Stimulated activated CD8-positive, alpha-beta memory T cell treated with anti-CD3 and anti-CD28 coated beads, Interleukin-7, amount 100 ng/mL, for 4 hours (primary cell): ENCODE measurements at places on chromosomes 4 and X.
A peak's percentile ranks its signal among the peaks of the same experiment; 100 is the strongest.

- DNase-seq = no peak
Observed at GRCh38 chrX:119696251-119696890, 3.4 kb upstream of the SEPTIN6 start.

DNA sequence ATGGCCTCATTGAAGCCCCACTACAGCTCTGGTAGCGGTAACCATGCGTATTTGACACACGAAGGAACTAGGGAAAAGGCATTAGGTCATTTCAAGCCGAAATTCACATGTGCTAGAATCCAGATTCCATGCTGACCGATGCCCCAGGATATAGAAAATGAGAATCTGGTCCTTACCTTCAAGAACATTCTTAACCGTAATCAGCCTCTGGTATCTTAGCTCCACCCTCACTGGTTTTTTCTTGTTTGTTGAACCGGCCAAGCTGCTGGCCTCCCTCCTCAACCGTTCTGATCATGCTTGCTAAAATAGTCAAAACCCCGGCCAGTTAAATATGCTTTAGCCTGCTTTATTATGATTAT lies 876 bp downstream of the HPRT1 start:
- no peak for DNase-seq

DNA sequence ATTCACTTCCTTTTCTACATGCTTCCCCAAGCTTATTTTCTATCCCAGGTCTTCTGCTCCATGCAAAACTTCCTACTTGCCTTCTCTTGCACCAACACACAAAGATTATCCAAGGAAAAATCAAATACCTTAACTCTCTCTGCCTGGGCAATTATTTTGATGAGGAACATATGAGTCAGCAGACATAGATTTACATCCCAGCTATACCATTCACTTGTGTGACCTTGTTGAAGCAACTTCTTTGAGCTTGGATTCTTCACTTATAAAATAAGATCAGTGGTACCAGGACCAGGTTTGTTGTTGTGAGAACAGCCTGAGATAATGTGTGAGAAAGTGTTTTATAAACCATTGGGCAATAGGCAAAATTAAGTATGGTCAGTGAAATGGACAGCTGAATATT lies 39.1 kb upstream of the TMEM192 start:
- no peak for DNase-seq

DNA sequence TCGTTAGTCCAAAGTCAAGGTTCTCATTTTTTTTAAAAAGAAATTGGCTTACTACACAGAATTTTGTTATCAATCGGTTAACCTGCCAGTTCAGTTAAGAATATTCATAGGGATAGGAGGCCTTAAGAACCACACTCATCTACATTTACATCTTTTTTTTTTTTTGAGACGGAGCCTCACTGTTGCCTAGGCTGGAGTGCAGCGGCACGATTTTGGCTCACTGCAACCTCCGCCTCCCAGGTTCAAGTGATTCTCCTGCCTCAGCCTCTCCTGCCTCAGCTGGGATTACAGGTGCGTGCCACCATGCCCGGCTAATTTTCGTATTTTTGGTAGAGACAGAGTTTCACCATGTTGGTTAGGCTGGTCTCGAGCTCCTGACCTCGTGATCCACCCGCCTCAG lies 33.7 kb downstream of the ABCE1 start:
- DNase-seq = no peak

DNA sequence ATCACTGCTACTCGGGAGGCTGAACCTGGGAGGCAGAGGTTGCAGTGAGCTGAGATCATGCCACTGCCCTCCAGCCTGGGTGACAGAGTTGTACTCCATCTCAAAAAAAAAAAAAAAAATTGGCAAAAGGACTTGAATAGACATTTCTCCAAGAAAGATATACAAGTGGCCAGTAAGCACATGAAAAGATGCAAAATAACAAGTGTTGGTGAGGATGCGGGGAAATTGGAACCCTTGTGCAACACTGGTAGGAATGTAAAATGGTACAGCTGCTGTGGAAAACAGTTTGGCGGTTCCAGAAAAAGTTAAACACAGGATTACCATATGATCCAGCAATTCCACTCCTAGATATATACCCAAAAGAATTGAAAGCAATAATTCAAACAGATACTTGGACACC lies 19.4 kb downstream of the RBM10 start:
- no peak for DNase-seq

DNA sequence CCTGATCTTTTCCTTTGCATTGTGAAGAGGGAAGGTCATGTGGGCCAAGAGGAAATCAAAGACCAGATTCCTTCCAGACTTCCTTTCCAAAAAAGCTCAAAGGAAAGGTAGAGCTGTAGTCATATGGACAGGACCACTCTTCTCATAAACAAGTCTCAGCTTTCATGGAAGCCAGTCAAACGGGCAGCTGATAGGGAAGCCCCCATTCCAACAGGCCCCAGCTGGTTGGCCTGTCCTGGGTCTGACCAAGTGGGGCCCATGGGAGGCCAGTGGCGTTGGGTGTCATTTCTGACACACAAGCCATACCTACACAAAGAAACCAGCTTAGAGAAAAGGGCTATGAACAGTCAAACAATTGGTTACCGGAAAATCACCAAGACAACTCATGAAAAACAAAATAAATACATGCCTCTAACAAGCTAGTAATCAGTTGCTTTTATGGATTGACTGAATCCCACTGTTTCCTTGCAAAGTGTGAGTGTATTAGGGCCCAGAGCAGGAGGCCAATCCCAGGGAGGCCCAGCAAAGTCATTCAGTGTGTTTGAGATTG lies 149.6 kb upstream of the MAMLD1 start:
- DNase-seq = no peak

DNA sequence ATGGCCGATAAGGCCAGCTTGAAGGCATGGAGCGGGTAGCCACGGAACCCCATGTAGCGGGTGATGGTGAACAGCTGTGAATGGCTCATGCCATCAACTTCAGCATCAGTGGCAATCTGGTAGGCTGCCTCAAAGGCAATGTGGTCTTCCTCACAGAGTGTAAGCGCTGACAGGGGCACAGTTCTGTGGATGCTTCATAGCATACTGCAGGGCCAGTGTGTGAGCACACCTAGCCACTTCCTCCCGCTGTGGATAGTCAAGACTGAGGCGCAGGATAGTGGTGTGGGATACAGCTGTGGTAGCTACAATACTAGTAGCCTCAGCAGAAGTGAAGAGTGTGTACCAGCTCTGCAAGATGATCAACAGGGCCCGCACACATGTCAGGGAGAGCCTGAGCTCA lies 40.5 kb downstream of the C4orf33 start:
- DNase-seq = no peak

- DNase-seq = no peak
Observed at GRCh38 chrX:103362474-103362873, 6.2 kb downstream of the TCEAL9 start.

DNA sequence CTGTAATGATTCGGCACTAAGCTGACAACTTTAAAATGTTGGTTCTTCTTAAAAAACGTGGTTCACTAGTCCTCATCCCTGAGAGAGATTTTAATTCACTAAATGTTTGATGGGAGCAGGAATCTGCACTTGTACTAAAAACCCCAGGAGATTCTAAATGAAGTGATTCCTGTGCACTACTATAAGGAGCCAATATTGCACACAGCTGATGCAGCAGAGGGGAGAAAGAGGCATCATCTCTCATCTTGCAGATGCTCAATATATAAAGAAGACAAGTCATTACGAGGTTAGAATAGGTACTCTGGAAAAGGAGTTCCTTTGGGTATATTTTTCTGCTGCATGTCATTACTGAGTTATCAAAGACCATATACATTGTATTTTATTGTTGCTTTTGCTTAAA lies 207.6 kb upstream of the RASGEF1B start:
- DNase-seq = no peak

GRCh38 chr4:186104114-186104889 lies at the start of gene FAM149A:
TSS of gene FAM149A (plus strand) at chr4:186104704.
- peak; percentile 19 for DNase-seq

- no peak for DNase-seq
Observed at GRCh38 chr4:112029771-112030171, 115.5 kb upstream of the FAM241A start.

- no peak for DNase-seq
Observed at GRCh38 chr4:36304138-36304681, 22.8 kb downstream of the DTHD1 start.

GRCh38 chr4:153064571-153064970 lies 128.4 kb downstream of the FHDC1 start:
- DNase-seq = no peak

GRCh38 chr4:173235050-173235449 lies 66.4 kb downstream of the GALNT7 start:
- DNase-seq = no peak

GRCh38 chr4:86247320-86247719 lies 112.5 kb downstream of the MAPK10 start:
- no peak for DNase-seq

DNA sequence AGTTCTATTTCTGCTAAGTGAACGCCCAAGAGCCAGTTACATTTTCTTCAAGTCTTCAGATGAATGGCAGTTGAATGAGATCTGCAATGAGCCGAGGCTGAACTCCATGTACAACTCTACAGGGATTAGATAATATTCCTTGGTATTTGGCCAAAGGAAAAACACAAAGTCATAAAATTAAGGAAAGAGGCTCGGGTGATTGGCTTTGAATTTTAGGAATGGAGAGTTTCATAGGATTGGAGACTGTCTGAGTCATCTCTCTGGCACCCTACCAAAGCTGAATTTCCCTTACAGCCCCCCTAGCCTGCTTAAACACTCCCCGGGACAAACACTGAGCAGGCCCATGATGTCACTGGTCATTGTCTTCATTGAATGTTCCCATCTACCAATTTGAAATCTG lies 188.0 kb upstream of the C1QTNF7 start:
- DNase-seq = no peak

- DNase-seq = no peak
Observed at GRCh38 chr4:100372432-100372831, 145.4 kb downstream of the EMCN start.

DNA sequence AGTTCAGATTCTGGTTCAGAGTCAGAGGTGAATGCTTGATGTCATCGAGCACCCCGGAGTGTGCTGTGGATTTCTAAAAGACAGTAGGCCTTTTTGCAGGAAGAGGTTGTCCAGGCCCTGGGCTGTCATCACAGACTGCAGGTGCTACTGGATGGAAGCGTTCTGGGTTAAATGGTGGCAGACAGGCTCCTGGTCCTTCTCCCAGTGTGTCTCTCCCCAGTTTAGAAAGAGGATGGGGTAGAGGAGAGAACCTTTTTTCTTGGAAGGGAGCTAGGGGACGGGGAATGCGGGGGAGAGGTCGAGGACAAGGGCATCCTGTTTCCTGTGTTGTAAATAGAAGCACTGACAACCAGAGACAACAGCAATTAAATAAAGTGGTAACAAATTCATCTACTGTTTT lies 102.3 kb upstream of the NUDT6 start:
- no peak for DNase-seq

GRCh38 chr4:182671231-182671630 lies 246.0 kb downstream of the DCTD start:
- DNase-seq = no peak
